GM23338 (cell line): ENCODE measurements at places on chromosomes 7 and 10. TPM values are rescaled to one million over a fixed set of nuclear protein-coding genes. Genes with fewer than 3 reads are reported as not detected.

DNA sequence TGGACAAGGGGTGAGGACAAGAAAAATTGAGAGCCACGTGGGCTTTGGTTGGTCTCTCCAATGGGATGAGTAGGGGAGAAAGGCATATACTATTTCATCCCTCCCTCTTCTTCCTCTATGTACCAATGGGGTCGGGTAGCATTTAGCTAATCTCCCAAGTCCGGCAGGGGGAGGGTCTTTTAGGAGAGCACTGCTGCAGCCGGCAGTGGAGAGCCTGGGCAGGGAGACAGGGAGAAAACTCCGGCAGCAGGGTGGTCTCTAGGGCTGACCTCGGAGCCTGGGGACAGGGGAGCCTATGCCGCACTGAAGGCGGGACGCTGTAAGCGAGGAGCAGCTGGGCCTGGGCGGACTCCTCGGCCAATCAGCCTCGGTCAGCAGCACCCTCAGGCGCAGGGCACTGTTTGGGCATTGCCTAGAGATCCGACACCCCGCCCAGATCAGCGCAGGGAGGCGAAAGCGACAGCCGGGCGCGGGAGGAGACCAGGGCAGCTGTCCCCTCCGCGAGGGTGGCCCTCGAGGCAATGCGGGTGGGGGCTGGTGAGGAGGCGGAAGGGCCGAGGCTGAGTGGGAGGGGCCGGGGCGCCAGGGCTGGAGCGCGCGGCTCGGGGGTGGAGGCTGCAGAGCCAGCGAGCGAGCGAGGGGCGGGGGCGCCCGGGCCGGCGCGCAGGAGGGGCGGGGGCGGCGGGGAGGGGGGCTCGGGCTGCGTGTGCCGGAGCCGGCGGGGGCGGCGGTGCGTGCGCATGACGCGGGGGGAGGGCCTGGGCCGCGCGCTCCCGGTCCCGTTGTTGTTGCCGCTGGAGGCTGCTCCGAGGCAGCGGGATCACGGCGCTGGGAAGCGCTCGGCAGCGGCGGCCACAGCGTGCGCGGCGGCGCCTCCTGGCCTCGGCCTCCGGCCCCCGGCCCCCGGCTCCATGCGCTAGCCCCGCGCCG lies at the start of gene AGAP3:
Gene AGAP3, plus strand, starts transcription at position 785 of the 930 bp plus-strand sequence. CDS start 267 bp downstream, outside the sequence.
- DNase-seq, result peak; percentile 91

PPP1R3C gene
- 1.6 and 1.8 TPM in 2 replicates for total RNA-seq

DNA sequence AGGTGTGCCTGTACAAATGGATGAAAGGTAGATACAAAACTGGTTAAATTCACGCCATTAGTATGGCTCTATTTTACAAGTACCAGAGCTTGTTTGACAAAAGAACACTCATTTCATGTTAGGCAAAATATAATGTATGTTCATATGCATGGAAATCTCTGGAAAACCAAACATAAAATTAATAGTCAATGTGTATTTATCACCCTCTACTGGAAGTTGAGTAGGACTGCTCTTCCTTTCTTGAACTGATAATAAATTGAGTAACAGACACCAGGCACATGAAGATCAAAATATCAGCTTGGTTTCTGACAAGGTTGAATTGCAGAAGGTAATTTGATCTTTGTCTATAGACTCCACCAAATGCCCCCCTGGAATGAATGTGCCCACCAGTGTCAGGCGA lies 19.8 kb upstream of the AKR1B1 start:
- DNase-seq, result no peak

DNA sequence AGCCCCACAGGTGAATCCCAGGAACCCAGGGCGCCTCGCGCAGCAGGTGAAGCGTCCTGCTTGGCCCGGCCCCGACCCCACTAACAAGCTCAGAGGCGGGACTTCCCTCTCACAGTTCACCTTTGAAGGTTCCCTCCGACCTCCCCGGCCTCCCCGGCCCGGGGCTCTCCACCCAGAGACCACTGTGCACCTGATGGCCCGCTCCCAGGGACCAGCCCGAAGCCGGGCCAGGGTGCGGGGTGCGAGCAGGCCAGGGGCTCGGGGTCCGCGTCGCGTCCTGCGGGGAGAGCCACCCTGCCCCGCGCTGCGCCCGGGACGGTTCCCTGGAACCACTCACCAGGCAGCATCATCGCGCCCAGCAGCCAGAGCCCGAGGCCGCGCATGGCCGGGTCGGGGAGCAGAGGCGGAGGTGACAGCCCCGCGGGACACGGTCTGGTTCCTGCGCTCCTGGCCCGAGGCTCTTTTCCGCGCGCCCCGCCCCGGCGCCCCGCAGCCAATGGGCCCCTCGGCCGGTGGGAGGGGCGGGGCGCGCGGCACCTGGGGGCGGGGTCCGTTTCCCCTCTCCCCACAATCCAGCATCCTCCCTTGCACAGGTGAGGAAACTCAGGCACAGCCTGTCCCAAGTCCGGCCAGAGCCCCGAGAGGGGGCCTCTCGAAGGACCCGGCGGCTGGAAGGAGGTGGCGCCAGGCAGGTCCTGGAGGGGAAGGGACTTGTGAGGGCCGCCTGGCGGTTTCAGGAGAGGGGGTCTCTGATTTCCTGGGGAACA lies at the start of gene ADAM8:
Gene ADAM8, minus strand, starts transcription at position 434 of the 767 bp plus-strand sequence. Its CDS starts 51 bp downstream, at position 383.
- DNase-seq, result peak; percentile 88

GRCh38 chr7:28989211-28989980 lies 31.3 kb upstream of the TRIL start:
- no peak for DNase-seq
